ENCODE measurements at places on chromosomes 11 and 22.

GRCh38 chr11:83222499-83222898 is 29.0 kb downstream of the ANKRD42 start:
- no peak for DNase-seq

DNA sequence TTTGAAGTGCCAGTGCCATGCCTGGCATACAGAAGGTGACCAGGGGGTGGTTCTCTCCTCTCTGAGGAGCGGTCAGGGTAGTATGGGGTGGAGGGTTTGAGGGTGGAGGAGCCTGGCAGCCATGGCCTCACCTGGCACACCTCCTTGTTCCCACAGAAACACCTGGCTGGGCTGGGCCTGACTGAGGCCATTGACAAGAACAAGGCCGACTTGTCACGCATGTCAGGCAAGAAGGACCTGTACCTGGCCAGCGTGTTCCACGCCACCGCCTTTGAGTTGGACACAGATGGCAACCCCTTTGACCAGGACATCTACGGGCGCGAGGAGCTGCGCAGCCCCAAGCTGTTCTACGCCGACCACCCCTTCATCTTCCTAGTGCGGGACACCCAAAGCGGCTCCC is 9.6 kb downstream of the SERPINH1 start:
- no peak for DNase-seq

DNA sequence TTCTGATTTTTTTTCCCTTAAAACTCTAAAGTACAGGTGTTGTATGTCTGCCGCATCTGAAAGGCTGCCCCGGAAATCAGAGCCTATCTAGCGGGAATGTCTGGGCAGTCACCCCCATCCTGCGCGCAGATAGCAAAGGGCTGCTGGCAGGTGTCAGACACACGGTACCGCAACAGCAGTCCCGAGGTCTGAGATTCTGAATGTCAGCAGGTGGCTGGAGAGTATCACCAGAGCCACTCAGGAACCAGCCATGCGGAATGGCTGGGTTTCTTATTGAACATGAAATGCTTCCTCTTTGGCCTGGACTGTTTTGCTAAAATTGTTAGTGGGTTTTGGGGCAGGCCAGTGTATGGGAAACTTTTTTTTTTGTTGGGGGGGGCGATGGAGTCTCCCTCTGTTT is 53.3 kb downstream of the CERK start:
- DNase-seq, result no peak

- DNase-seq, result peak; percentile 4
These were observed 144.6 kb upstream of the RASSF10 start for GRCh38 chr11:12864316-12865156.

- no peak for DNase-seq
These were observed 914.2 kb downstream of the NTM start for GRCh38 chr11:132284611-132285010.

DNA sequence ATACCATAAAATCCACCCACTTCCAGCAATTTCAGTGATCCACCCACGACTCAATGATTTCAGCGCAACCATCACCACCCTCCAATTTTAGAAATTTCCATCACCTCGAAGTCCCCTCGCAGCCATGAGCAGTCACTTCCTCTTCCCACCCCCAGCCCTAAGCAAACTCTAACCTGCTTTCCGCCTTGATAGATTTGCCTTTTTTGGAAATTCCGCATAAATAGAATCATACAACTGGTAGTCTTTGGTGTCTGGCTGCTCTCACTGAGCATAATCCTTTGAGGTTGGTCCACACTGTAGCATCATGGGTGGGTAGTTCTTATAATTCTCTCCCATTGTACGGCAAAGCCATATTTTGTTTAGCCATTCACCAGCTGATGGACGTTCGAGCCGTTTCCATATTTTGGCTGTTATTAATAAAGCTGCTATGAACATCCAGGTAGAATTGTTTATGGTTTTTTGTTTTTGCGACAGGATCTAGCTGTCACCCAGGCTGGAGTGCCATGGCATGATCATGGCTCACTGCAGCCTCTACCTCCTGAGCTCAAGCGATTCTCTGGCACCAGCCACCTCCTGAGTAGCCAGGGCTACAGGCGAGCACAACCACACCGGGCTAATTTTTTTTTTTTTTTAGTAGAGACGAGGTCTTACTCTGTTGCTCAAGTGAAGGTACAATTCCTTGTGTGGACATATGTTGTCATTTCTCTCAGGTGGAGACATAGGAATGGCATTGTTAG is 16.0 kb downstream of the PIM3 start:
- DNase-seq, result peak; percentile 80

- DNase-seq, result no peak
These were observed 200.2 kb upstream of the ARHGAP20 start for GRCh38 chr11:110912437-110912836.

DNA sequence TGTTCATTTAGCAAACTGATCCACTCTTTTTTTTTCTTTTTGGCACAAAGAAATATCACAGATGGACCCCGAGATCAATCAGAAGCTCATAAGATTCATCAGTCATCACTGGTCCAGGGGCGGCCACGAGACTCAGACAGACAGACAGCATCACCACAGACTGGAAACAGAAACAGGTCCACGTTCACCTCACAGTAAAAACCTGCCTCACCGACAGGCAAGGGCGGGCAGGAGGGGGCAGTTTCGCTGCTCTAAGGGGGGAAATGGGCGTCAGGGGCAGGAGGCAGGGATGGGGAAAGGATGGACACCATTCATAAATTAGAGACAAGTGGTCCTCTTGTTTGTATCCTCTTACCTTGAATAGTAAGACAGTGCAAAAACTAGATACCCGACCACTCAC is 16.5 kb downstream of the CHST1 start:
- no peak for DNase-seq

- no peak for DNase-seq
These were observed 55.7 kb downstream of the SBF1 start for GRCh38 chr22:50419116-50419515.

DNA sequence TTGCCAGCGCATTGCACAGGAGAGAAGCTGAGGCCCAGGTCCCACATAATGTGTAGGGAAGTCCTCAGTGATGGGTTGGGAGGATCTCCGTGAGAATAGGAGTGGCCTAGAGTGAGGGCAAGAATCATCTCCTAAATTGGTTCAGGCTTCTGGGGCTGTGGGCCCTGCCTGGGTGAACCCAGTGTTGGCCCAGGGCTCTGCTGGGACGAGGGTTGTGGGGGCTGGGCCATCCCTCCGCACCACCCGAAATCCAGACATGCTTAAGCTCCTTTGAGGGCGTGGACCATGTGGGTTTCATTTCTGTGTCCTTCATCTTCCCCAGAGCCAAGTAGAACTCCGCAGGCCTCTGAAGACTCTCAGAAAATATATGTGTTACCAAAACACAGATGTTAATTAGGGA is 3.7 kb downstream of the MICALL1 start:
- DNase-seq, result no peak

DNA sequence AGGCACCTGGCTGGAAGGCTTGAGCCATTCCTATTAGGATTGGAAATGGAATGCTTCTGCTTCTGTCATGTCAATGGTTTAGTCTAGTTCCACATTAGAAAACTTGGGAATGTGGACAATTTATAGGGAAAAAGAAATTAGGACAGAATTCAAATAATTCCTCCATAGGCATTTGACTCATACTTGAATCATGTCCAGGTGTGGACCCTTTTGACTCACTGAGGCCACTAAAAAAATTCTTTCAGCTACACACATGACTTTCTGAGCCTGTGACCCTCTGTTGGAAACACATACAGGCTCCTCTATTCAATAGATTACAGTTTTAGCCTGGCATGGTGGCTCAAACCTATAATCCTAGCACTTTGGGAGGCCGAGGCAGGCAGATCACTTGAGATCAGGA is 100.5 kb downstream of the RASSF10 start:
- DNase-seq, result no peak
